ENCODE measurements at places on chromosomes 4 and X.

DNA sequence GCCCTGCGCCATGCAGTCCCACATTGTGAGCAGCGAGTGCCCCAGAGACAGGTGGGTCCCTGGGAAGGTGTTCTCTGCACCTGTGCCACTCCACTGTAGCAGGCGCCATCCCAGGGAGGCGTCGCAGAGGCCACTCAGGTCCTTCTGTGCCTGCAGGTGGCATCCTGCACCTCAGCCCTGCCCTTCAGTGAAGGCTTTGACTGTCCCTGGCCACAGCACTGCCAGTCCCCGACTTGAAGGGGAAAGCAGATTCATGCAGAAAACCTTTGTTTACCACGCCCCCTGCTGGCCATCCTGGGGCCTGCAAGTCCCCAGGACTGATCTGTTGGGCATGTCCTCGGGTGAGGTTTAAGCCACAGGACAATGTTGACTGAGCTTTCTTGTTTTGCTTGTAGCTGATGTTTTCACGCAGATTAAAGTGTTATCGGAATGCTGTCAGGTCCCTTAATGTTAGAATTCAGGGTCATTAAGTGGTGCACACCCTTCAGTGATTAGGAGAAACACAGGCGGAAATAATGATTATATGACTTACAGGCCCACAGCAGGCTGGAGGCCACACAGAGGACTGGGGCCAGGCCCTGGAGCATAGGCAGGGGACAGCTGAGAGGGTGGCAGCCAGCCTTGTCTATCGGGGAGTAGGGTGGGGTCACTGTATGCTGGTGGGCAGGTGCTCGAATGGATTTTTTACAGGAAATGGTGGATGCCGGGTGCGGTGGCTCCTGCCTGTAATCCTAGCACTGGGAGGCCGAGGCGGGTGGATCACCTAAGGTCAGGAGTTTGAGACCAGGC is 5.0 kb downstream of the TACC3 start:
- peak; percentile 84 for DNase-seq

- no peak for DNase-seq
These were observed 317.4 kb downstream of the ASMT start for GRCh38 chrX:1932231-1932630.

DNA sequence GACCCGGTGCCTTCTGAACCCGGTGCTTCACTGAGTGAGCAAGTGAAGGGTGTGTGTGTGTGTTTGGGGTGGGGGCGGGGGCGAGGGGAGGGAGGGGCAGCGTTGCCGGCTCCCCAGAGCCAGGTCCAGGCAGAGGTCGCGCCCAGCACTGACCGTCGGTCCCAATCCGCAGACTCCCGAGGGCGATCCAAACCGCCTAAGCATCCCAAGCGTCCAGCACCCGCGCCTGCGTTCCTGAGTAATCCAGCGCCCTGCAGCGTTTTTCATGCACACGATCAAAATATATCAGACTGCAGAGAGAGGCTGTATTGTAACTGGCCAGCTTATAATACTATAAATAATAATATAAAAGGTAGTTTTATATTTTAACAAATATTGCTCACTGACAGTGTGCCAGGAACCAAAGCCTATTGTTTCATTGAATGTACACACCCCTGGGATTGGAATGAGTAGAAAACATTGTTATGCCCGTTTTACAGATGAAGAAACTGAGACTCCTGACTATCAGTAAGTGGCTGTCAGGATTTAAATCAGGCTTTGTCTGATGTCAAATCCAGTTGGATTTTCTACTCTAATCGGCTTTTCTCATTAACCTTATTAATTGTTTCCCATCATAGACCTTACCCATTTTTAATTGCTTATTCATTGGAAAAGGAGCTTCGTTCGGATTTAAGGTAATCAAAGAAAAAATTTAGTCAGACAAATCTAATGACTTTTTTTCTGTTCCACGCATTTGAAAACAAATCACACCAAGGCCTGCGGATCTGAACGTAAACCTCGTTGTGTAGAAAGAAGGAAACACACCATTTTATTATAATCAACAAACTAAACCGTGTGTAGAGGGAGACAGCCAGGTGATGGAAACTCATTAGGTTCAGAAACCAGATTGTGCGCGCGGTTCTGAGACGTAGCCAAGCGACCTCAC is 4.0 kb upstream of the NKX3-2 start:
- peak; percentile 17 for DNase-seq

- DNase-seq: peak; percentile 56
These were observed at the start of gene JADE3 for GRCh38 chrX:46912098-46912602. JADE3 (plus strand) TSS chrX:46912421; CDS start chrX:46984895, 72,474 bp downstream.

GRCh38 chrX:152658302-152658701 is 20.6 kb downstream of the GABRQ start:
- no peak for DNase-seq

- DNase-seq: no peak
These were observed 487.0 kb downstream of the PDHA2 start for GRCh38 chr4:96326846-96327245.

DNA sequence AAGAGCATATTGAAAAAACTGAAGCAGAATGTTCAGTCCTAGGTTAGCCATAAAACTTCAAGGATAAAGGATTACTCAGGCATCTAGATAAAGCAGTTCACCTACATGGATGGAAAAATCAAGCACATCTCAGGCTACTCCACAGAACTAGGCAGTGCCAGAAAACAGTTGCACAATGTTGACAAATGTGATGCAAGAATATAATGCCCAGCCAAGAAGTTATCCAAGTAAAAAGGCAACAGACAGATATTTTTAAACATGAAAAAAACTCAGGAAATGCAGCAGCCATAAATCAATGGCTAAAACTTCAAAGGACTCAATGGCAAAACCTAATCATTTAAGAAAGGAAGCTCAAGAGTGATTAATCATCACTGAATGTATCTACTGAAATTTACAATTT is 456.0 kb upstream of the FAM241A start:
- no peak for DNase-seq

- DNase-seq: no peak
These were observed 190.3 kb downstream of the DHX15 start for GRCh38 chr4:24394041-24394440.

- no peak for DNase-seq
These were observed 74.3 kb upstream of the NAP1L5 start for GRCh38 chr4:88771883-88772450.

GRCh38 chr4:163367651-163368050 is 24.0 kb downstream of the NPY5R start:
- DNase-seq: no peak

DNA sequence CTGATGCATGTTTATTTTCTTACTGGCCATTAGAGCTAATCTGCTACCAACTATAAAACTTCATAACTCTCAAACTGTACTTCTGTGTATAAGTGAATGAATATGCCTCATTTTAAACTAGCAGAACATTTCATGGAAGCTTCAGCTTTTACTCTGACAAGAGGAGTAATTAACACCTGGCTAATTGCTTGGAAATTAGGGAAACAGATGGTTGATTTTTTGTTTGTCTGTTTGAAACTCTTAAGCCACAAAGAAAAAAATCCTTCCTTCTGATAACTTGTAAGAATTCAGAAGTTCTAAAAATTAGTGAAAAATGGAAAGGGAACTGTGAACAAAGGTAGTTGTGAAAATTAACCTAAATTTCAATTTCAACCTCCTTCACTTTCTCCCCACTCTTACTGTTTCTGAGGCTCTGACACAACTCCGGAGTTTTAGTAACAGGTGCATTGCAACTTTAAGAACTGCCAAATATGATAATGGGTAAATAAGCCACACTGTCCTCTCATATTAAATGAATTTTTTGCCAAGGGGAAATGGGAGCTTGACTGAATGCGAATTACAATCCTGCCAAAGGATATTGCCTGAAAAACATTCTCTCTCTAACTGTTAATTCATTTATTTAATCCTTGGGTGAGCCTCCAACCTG is 1.0 kb downstream of the EGF start:
- DNase-seq: no peak

GRCh38 chrX:47776292-47777006 is 60.3 kb upstream of the ZNF81 start:
- DNase-seq: no peak

- DNase-seq: no peak
These were observed 192.0 kb downstream of the PCDH7 start for GRCh38 chr4:30912098-30912714.

DNA sequence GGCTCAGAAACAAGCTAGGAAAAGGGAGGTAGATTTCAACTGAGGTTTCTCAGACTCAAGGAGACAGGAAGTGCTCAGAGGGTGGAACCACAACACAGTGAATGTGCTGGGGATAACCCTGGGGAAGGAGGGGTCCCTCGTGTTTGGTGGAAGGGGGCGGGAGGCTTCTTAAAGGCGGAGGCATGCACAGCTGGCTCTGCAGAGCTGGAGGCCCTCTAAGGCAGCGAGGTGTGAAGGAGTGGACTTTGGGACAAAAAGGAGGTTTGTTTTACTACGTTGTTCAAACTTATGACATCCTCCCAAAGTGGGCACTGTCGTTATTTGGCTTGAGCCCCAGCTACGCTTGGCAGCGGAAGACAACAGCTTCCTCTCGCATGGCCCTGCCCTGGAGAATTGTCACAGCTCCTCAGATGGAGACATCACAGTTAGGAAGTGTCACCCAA is 21.7 kb upstream of the MTM1 start:
- DNase-seq: no peak

GRCh38 chr4:141016117-141016798 is 117.0 kb downstream of the RNF150 start:
- no peak for DNase-seq

DNA sequence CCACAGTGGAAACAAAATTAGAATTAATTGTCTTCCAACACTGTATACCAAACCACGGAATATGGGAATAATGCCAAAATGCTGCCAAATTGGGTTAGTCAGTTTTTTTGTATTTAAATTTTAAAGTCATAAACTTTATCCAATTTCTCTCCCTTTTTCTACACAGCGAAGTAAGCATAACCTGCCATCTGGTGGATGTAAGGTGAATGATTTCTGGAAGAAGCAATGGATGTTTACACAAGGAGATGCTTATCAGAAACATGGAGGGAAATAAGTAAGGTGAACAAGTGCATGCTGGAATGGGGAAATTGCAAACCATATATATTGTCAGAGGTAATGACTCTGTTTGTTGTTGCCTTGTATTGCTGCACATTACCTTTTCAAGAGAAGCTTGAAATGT is 691.9 kb downstream of the TECRL start:
- peak; percentile 35 for DNase-seq

DNA sequence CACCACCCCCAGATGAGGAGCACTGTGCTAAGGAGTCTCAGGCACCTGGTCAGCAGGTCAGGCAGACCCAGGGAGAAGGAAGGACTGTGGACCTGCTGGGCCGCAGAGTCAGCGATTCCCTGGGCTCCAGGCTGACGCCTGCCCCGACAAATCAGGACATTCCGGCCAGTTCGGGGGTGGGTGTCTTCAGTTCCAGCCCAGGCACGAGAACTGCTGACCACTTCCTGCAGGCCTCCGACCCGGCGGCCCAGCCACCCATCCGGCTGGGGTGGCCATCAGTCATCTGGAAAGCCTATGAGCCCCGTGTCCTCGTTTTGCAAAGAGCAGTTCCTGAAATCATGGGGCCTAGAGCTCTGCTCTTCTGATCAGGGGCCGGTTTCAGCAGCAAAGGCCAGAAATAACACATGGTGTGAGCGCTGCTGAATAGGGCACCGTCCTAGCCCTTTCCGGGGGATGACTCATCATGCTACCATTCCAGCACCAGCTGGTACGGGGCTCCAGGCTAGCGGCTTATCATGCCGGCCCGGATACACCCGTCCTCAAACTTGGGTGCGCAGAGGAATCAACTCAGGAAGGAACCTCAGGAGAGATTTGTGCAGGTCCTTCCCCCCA is 7.8 kb upstream of the SH3TC1 start:
- peak; percentile 63 for DNase-seq

DNA sequence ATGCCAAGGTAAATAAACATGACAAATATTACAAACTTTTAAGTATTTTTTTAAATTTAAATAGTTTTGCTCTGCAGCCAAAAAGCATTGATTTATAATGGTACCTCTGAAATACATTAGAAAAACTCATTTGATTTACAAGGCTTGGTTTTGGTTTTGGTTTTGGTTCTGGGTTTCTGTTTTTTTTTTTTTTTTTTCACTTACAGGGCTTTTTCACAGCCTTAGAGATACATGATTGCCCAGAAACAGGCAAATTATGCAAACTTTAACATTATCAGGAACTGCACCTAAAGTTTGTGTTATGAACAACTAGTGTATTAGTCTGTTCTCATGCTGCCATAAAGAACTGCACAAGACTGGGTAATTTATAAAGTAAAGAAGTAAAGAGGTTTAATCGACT is 196.4 kb upstream of the DDX53 start:
- peak; percentile 40 for DNase-seq

DNA sequence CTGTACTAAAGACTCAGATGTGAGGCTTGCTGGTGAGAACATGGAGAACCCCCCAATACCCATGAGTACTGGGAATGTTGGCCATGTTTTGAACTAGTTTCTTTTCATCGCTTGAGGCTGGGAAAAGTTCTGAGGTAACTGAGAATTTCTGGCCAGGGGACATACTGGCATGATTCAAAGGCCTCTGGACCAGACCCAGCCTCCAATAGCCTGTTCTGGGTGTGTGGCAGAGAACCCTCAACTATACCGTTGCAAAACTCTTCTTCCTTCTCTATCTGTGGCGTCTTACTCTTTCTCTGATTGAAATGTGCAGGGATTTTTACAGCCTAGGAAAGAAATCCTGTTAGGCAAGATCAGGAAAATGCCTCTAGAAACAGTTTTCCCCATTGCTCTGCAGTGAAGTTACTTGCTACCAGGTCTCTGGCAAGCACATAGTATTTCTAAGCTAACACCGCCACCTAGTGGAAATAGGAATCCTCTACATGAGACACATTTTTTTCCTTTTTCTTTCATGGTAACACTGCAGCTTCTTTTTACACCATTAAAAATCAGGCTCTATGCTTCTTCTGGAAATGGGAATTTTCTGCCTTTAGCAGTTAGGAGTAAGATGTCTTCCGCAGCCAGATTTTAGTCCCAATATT is 170.7 kb upstream of the ZCCHC13 start:
- DNase-seq: peak; percentile 74

DNA sequence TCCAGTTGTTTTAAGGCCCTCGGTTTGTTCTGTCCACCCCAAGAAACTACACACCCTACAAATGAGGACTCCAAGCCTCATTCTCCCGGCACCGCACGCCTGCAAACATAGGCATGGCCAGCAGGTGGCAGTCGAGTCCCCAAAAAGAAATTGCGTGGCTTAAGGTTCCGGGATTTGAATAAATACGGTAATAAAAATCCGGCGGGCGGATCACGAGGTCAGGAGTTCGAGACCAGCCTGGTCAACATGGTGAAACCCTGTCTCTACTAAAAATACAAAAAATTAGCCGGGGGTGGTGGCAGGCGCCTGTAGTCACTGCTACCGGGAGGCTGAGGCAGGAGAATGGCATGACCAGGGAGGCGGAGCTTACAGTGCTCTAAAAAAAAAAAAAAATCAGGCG is 21.8 kb upstream of the CSF2RA start:
- DNase-seq: peak; percentile 62

GRCh38 chr4:32417113-32417704 is 1697.0 kb downstream of the PCDH7 start:
- DNase-seq: no peak

- no peak for DNase-seq
These were observed 2024.1 kb upstream of the TENM3 start for GRCh38 chr4:180219080-180219479.

GRCh38 chr4:107740950-107741701 is 21.1 kb upstream of the PAPSS1 start:
- no peak for DNase-seq

Measured in MM.1S (cell line).